ENCODE measurements at places on chromosomes 7 and 10.

DNA sequence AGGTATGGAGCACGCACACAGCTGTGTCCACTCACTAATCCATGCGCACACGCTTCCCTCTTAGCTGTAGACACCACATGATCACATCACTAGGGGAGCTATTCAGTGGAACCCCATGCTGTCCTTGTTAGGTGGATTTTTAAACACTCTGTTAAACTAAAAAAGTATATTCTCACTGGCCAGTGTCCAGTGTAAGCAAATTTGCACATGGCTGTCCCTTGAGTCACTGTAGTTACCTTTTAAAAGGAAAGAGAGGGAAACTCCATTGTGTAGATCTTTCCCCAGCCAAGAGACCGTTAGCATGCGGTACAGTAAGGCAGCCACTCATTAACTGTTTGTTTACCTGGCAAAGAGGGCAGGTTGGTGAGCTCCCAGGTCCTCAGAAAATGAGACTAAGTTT lies 81.6 kb upstream of the INSYN2A start:
- no peak for DNase-seq

DNA sequence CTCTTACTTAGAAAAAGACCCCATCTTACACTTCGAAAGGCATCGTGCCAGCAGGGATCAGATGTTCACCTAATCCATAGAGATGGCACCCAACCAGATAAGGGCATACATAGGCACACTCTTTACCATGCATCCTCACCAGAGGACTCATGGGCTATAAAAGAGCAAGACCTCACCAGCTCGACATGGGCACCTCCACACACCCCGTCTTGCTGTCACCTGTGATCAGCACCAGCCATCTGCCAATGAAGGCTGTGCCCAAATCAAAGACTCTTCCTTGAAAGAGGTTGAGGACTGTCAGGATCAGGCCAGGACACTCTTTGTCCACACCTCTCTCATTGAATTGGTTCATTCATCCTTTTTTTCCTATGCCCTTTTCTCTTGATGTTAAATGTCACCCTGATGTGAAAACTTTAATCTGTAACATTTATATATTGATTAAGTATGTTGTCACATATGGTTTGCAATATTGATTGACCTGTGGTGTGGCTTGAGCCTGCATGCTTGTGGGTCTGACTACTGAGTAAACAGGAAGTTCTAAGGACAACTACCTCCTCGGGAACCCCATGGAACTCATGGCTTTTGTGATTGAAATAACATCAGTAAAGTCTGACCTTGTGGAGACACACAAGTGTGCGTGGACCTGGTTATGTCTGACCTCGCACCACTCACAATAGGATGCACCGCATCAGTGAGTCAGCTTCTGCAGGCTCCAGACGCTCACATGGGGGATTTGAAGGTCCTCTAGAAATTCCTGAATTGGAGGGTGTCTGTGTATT lies 75.5 kb downstream of the HTR5A start:
- DNase-seq = no peak

DNA sequence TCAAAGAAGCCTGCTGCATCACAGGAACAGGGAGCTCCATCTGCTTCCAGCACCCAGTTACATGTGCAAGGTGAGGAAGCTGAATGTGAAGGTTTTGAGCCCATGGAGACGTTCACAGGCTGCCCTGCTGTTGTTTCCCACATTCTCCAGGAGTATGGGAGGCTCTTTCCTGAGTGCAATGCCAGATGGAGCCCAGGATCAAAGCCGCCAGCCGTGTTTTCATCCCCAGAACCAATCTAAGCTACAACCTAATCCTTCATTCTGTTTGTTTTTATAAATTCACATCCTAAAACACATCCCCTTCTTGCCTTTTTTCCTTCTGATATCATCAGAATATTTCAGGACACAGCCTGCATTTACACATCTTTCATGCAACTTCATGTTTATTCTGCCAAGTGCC lies 98.9 kb upstream of the PRR15 start:
- no peak for DNase-seq

- DNase-seq = no peak
These were observed 5.2 kb upstream of the IGF2BP3 start for GRCh38 chr7:23475576-23475839.

DNA sequence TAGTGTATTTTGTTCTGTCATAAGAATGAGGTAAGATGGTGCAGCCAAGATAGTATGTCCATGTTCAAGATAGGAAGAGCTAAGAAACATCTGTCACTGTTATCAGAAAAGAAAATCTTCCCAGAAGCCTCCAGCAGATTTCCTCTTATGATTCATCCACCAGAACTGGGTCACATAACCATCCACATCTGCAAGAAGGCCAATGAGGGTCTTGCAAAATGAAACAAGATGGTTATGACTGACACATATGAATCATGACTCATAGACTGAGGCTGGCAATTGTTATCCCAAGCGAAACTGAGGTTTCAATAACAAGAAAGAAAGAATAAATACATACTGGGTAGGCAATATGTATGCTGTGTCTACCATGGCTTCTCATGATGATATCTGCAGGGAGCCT lies 30.3 kb downstream of the CCNJ start:
- DNase-seq = no peak

DNA sequence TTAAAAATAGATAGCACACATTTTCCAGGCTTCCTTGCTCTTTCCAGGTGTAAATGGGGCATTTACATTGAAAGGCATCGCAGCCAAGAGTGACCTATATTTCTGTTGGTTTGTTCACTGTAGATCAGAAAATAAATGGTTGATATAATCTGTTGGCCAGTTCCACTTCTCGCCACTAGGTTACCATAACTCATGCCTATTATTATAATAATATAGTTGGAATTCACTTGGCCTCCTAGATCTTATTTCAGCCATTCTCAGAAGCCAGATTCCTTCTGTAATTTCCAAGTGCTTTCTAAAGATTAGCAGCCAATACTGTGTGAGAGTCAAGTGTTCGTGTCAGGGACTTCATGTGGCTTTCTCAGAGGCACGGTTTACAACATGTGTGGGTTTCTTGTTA lies 179.5 kb downstream of the DNAH11 start:
- no peak for DNase-seq

GRCh38 chr10:47047577-47048525 lies 136.6 kb downstream of the PTPN20 start:
- peak; percentile 59 for DNase-seq

GRCh38 chr10:71631007-71631861 lies 88.3 kb downstream of the C10orf105 start:
- DNase-seq = no peak
